ENCODE measurements at places on chromosomes 1 and 21. TPM values are rescaled to one million over a fixed set of nuclear protein-coding genes. Genes with fewer than 3 reads are reported as not detected.

LRRC53 gene
- not detected for total RNA-seq

PERM1 gene
- under 0.01 TPM for total RNA-seq

C4BPA gene
- not detected for total RNA-seq

NBPF1 gene
- 30.1 TPM for total RNA-seq

BRINP2 gene
- total RNA-seq: not detected

UBXN10 gene
- total RNA-seq: 0.13 TPM

IKBKE gene
- total RNA-seq: 2.9 TPM

Data from bronchial epithelial cell (primary cell).